Stimulated activated CD8-positive, alpha-beta memory T cell treated with anti-CD3 and anti-CD28 coated beads, Interleukin-7, amount 100 ng/mL, for 4 hours (primary cell): ENCODE measurements at places on chromosomes 12 and 14.

- no peak for DNase-seq
Measured at GRCh38 chr14:22494486-22495135, 94.4 kb downstream of the DAD1 start.

DNA sequence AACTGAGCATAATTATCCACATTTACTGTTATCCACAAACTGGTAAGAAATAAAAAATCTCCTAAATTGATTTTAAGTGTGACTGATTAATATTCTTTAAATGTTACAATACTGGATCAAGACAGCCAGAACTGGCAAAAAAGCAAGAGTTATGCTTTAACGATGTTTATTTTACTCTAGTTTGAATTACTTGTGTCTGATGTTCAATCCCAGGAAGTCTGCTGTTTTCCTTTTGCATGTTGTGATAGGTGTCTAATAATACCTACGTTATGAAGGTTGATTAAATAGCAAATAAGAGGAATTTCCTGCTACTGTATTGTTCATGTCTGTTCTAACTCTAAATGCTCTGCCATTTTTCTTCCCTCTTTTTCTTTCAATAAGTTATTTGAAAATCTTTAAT is 34.4 kb upstream of the OTOGL start:
- DNase-seq = no peak

GRCh38 chr12:106915635-106916026 is 40.1 kb upstream of the TMEM263 start:
- no peak for DNase-seq

- no peak for DNase-seq
Measured at GRCh38 chr14:92792885-92793284, 1.2 kb upstream of the GOLGA5 start.

DNA sequence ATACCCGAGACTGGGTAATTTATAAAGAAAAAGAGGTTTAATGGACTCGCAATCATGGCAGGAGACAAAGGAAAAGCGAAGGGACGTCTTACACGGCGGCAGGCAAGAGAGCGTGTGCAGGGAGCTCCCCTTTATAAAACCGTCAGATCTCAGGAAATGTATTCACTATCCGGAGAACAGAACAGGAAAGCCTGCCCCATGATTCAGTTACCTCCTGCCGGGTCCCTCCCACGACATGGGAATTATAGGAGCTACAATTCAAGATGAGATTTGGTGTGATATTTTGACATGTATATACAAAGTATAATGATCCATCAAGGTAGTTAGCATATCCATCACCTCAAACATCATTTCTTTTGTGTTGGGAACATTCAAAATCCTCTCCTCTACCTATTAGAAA is 2.3 kb upstream of the CDCA4 start:
- DNase-seq = no peak

- no peak for DNase-seq
Measured at GRCh38 chr12:53330671-53331070, 5.5 kb downstream of the SP7 start.

DNA sequence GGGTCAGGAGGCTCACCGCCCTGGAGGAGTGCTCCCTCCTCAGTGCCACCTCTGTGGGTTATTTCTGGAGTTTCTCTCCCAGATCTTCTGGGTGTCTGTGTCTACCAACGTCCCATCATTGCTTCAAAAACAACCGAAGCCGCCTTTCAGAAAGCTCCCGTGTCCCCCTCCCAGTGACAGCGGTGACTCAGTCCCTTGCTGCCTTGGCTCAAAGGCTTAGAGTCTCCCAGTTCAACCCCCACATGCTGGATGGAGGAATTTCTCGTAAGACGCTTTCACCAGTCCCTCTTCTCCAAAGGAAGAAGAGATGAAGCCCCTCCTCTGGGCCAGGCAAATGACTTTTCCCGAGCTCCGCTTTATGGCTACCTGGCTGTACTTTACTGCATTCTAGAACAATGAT is 146.6 kb downstream of the RBM19 start:
- DNase-seq = no peak

DNA sequence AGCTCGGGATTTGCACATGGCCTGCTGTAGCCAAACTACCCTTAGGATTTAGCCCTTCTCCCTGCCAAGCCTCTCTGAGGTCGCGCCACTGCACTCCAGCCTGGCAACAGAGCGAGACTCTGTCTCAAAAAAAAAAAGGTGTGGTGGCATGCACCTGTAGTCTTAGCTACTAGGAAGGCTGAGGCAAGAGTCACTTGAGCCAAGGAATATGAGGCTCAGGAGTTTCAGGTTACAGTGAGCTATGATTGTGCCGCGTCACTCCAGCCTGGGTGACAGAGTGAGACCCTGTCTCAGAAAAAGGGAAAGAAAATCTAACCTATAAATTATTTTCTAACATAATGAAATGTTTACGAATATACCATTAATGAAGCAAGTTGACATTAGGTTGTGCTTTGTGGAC is 29.7 kb downstream of the ESRRB start:
- DNase-seq = no peak

DNA sequence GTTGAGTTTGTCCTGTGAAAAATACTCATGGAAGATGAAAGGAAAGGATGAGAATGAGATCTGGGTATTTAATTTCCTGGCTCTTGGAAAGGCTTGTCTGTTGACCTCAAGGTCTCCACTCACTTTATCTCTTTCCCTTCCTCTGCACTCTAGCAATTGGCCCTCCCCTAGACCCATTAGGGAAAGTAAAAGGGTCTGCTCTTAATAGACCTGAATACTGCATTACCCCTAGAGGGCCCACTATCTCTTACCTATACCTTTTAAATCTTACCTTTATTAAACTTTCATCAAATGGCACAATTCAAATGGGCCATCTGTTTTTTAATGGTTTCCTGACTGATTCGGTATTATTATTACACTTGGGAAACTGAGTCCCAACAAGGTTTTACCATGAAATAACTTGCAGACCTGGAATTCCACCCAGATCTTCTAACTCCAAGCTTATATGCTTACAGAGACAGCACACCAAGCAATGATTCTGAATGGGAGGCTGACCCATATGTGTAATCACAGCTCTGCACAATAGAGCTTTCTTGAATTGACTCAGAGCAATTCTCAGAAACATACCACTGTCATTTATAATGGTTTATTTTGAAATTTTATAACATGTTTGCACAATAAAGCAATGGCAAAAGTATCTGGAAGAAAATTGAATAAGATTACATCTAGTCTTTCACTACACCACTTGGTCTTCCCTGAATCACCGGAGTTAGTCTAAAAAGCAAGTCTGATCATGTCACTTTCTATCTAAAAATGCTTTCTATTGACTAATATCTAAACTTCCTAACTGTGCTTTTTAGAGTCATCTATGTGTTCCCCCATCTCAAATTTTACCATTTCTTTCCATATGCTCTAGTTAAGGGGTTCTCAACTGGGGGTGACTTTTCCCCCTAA is 618.5 kb downstream of the NRXN3 start:
- no peak for DNase-seq

DNA sequence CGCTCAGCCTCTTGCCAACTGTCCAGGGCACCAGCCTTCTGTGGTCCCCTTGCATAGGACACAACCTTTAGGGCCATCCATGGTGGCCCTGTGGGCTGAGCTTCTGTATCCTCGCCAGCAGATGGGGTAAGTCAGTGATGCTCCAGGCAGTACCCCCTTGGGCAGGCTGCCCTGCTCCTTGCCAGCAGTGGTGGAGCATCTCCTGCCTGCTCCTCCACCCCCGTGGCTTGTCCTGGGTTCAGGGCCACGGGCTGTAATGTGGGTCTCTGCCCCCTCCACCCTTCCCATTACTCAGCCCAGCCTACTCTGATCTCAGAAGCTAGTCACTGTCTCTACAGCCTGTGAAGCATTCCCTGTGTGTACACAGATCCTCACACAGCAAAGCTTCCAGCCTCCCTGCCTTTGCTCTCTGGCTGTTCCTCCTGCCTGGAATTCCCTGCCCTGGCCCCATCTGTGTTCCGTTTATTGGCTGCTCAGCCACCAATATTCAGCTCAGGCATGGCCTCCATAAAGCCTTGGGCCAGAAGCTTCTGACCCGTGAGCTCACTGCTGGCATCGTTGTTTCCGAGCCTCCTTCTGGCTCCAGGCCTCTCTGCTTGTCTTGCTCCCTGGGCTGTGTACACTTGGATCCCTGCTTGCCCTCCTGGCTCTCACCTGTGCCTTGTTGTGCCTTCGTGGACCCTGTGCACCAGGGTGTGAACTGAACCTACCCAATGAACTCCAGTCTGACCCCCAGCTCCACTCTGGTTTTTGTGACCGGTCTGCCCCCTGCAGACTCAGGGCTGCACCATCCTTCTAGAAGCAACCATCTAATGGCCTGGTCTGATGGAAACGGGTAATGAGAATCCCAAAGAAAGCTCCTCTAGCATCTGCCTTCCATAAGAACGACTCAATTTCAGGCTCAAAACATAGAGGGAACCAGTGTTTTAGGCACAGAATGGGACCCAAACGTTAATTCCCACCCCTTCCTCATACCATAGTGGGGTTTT is 177.0 kb upstream of the PRMT8 start:
- DNase-seq = no peak

GRCh38 chr14:63656194-63656593 is 14.5 kb upstream of the WDR89 start:
- DNase-seq = no peak

GRCh38 chr14:100173353-100173752 is 13.9 kb upstream of the DEGS2 start:
- DNase-seq = no peak

DNA sequence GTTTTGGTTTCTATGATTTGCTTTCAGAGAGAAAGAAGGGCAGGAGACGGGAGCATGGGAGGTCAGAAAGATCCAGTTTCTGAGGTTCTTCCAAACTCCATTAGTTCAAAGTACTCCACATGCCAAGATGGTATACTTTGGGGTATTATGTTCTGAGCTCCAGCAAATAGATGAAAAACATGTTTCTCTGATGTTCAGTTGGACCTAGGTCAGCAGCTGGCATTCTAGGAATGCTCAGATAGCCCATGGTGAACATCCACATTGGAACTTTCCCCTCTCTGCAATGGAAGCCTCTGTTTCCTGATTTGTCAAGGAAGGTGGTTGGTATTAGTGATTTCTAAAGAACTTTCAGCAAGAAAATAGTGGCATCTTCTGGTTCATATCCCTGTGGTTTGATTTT is 257.5 kb downstream of the KTN1 start:
- DNase-seq = no peak

DNA sequence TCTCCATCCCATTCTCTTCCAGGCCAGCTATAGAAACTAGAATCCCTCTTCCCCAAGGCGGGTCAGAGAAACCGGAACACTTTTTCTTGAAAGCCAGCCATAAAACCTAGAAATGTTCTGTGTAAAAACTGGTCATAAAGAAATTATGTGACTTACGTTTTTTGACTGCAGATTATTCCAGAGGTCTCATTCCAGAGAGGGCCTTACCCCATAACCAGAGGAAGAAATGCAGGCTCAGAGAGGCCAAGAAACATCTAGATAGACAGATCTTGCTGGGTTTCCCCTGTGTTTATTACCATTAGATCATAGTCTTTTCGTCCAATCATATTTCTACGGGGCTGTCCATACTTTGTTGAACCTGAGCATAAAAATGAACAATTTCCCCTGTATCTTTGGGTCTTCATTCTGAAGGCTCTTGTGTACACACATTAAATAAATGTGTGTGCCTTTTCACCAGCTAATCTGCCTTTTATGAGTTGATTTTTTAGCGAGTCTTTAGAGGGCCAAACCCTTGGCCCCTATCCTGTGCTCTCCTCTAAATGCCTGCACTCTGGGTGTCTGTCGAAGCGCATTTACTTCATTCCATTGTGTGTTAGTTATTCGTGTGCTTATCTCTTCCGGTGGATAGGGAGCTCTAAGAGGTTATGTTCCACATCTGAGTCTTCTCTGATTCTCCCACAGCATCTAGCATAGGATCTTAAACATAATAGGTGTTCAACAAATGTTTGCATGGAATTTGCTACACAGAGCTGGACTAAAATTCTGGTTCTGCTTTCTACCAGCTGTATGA is 163.0 kb downstream of the ADCK1 start:
- DNase-seq = no peak

DNA sequence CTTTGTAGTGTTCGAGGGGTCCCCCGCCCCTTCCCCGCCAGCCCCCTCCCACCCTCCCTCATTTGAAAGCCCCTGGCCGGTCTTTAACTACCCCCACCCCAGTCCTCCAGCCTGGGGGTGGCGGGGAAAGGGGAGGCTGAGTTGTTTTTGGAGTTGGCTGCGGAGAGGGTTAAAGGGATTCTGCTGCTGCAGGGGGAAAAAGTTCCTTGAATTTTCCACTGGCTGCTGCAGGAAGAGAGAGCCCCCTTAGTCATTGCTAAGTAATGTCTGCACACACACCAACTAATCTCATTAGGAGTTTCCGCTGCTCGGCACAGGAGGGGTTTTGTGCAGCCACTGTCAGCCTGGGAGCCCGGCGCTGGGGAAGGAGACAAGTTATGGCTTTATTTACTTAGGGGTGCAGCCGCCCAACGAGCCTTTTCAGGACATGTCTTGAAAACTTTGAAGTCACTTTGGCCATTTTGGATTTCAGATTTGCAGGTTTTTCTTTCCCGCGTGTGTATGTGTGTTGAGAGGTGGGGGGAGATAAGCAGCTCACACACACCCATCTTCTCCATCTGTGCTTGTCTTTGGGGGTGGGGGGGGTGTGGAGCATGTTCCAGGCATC is 1.8 kb downstream of the ELK3 start:
- no peak for DNase-seq

GRCh38 chr12:100197486-100197885 is 3.1 kb upstream of the ACTR6 start:
- no peak for DNase-seq

- no peak for DNase-seq
Measured at GRCh38 chr14:49962621-49963020, 69.7 kb downstream of the ARF6 start.

DNA sequence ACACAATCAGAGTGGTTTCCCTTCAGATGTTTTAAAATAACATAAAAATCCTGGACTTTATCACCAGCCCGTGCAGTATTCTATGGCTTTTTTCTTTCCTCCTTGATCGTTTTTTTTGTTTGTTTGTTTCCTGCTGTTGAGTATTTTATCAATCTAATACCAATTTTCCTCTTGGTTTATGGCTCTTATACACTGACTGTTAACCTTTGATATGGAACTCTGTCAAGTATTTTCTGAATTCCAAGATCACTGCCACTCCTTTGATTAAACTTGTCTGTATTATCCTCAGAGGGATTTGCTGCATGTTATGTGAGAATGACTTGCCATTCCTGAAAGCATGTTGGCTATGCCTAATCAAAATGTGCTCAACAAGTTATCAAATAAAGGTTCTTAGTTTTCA is 88.4 kb downstream of the PELI2 start:
- DNase-seq = no peak

DNA sequence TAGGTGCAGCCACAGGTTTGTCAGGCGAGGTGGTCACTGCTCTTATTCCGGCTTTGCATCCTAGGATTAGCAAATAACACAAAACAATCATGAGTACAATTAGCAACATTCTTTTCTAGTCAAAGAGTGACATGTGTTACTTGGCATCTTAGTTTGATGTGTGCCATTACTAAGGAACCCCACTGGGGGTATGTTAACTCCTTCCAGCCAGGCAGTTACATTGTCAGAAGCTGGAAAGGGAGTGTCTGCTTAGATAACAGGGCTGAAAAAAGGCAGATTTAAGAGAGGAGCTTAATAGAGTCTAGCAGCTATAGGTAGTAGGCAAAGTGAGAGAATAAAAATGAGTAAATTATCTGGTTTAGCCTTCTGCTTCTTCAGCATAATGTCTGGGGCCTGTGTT is 30.5 kb upstream of the METAP2 start:
- no peak for DNase-seq
